ENCODE measurements at places on chromosomes 3 and 15.

- no peak for DNase-seq
These were observed 38.7 kb downstream of the FGD5 start for GRCh38 chr3:14857506-14857905.

DNA sequence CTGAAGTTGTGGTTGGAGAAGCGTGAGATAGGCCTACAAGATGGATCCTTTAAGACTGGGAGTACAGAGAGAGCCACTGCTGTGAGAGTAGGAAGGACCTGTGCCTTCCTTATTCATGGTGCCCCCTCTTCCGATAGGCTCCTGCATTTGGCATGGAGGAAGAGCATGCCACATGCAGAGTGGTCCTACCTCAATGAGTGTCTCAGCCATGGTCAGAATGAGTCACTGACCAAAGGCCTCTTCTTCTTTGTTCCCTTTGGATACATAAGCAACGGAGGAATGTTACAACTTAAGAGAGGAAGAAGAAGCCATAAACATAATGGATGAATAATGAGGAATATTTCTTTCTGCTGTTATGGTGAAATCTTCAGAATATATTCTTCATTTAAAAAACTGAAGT, 681.2 kb upstream of the GRM7 start:
- DNase-seq, result no peak

DNA sequence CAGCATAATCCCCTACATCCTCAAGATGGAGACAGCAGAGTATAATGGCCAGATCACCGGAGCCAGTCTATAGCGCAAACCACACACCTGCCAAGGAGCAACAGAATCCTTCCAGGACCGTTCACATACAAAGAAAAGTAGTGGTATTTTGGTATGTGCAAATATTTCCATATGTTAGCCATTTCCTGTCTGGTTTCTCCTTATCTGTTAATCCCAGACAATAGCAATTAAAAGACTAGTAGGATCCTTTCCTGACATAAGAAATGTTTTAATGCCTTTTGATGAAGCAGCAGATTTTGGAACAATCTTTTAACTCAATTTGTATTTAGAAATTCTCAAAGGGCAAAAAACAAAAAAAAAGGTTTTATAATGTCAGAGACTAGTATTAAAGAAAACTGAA, 22.2 kb downstream of the MRPS25 start:
- DNase-seq, result no peak

- no peak for DNase-seq
These were observed 309.7 kb upstream of the RBMS3 start for GRCh38 chr3:28971156-28971555.

All from NCI-H1694 (cell line).